ENCODE measurements at places on chromosomes 1 and 21. TPM values are rescaled to one million over a fixed set of nuclear protein-coding genes. Genes with fewer than 3 reads are reported as not detected.
A peak's percentile ranks its signal among the peaks of the same experiment; 100 is the strongest.

The TNFRSF4 gene
- total RNA-seq, result not detected

The OR2T29 gene
- total RNA-seq, result not detected

The SHISA4 gene
- 12.1 TPM for total RNA-seq

The LCE1D gene
- total RNA-seq, result not detected

The LIPI gene
- not detected for total RNA-seq

The GJA5 gene
- 37.3 TPM for total RNA-seq

The MCOLN2 gene
- 7.6 TPM for total RNA-seq

The IGSF3 gene
- 1.7 TPM for total RNA-seq

The EXTL1 gene
- 0.05 TPM for total RNA-seq

The CD53 gene
- total RNA-seq, result not detected

The SPTA1 gene
- 1.1 TPM for total RNA-seq

- DNase-seq, result no peak
These were observed 100.6 kb upstream of the RUNX1 start for GRCh38 chr21:35149698-35150097.

- DNase-seq, result no peak
These were observed 3.5 kb downstream of the SH3BGRL3 start for GRCh38 chr1:26283279-26283853.

GRCh38 chr1:23695667-23696066 is 4.1 kb downstream of the RPL11 start:
- DNase-seq, result no peak

GRCh38 chr1:174938281-174939007 is 61.3 kb upstream of the CACYBP start:
- no peak for DNase-seq

GRCh38 chr1:168963601-168964000 is 142.9 kb upstream of the ATP1B1 start:
- no peak for DNase-seq

DNA sequence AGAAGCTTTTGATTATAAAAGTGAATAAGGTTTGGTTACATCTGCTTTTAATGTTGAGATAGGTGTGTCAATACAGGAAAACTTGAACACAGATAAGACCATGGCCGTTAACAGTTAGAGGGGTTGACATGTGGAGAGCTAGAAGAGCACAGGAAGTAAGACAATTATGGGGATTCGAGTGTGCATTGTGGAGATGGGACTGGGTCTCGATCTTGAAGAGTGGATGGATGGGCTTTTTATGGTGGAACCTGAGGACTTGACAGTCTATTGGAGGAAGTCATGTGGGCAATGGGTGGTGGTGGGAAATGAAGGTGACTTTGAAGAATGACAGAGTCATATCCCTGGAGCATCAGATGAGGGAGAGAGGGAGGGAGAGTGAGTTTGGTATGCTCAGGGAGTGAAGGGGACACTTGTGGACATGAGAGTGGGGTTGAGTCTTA is 12.1 kb downstream of the DYRK1A start:
- no peak for DNase-seq

GRCh38 chr1:110056776-110057175 is 13.7 kb downstream of the ALX3 start:
- DNase-seq, result no peak

DNA sequence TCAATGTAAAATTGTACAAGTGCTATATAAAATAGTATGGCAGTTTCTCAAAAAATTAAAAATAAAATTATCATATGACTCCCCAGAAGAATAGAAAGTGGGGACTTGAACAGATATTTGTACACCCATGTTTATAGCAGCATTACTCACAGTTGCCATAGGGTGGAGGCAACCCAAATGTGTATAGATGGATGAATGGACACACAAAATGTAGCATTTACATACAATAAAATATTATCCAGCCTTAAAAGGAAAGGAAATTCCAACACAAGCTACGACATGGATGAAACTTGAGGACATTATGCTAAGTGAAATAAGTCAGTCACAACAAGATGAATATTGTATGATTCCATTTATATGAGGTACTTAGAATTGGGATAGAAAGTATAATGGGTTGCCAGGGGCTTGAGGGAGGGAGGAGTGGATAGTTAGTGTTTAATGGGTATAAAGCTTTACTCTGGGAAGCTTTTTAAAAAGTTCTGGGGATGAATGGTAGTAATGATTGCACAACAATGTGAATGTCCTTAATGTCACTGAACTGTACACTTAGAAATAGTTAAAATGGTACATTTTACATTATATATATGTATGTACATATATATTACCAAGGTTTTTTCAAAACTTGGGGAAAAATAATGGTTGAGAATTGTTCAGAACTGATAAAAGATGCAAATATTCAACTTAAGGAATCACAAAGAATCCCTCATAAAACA is 53.0 kb upstream of the ADORA3 start:
- no peak for DNase-seq

GRCh38 chr21:46424039-46424591 is 34.6 kb upstream of the DIP2A start:
- no peak for DNase-seq

DNA sequence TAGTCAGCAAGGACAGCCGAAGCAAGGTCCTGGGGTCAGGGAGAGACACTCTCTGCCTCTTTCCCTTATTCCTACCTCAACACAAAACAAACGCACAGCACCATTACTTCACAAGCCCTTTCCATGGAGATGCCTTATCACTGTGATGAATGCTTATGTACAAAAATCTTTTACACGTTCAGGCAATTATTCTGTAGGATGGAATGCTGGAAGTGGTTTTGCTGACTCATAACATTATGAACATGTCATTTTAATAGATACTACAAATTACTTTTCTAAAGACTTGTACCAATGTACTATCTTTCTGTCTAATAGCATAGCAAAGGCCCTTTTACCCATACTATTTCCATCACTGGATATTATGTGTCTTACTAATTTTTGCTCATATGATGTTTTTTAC is 98.4 kb downstream of the TTLL7 start:
- DNase-seq, result no peak

- DNase-seq, result no peak
These were observed 22.5 kb downstream of the TNFRSF1B start for GRCh38 chr1:12189328-12189682.

DNA sequence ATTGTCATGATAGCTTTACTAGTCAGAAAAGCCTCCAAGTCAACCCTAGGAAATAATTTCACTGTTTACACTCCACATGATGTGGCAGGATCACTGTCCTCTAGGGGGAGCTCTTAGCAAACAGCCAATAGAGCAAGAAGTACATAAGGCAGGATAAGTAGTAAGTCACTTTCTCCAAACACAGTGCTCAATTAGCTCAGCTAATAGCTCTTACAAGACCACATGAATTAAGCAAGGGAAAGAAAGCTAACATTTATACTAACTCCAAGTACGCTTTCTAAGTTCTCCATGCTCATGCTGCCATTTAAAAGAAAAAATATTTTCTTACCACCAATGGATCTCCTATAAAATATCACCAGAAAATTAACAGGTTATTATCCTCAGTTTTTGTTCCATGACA is 66.9 kb upstream of the LRIF1 start:
- peak; percentile 44 for DNase-seq

GRCh38 chr1:174914991-174915390 is 84.8 kb upstream of the CACYBP start:
- no peak for DNase-seq

GRCh38 chr21:29645666-29646553 is 293.9 kb downstream of the GRIK1 start:
- DNase-seq, result no peak

DNA sequence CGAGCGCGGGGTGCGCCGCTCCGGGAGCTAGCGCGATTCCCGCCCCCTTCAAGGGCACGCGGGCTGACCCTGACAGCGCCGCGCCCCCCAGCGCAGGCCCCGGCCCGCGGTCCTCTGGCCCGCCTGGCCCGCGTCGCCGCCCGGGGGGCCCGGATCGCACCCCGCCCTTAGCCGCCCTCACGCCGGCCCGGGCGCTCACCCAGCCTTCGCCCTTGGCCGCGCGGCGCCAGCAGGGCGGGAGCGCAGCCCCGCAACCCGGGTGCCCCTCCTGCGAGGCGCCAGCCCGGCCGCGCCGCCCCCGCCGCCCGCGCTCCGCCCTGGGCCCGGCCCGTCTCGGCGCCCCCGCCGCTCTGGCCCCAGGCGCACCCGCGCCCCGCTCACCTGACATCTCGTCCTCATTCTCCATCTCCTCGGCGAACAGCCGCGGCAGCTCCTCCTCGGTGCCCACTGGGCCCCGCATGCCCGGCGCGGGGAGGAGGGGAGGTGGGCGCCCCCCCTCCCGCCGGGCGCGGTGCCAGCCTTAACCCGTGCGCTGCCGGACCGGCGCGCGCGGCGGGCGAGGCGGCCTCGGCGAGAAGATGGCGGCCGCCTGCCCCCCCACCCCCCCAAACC is 451 bp downstream of the CHD5 start:
- DNase-seq, result no peak

- no peak for DNase-seq
These were observed 31.9 kb upstream of the LYPD8 start for GRCh38 chr1:248787430-248787829.

- DNase-seq, result peak; percentile 56
These were observed at the start of gene ARHGEF16 for GRCh38 chr1:3453891-3454810. ARHGEF16 (plus strand) TSS chr1:3454665; CDS start chr1:3463085, 8,420 bp downstream.

DNA sequence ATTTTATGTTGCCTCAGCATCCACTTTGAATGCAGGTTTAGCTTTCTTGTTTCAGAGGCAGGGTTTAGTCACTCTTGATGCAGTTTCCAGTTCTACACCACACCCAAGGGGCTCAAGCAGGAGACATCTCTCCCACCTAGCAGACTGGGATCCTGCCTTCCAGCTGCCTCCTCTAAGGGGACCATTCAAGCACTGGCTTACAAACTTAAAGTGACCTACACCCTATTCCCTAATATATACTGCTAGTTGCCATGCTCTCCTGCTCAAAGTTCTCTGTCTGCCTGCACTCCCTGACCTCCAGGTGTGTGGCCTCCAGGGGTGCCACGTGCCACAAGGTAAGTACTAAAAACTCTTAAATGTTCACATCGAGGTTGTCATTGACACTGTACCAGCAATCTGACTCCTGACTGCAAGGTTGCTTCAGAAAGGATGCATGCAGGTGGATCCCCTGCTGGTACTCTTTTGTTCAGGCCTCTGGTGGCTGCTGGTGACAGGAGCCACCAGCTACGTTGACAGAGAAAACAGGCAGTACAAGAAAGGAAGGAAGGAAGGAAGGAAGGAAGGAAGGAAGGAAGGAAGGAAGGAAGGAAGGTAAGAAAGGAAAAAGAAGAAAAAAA is 185.9 kb downstream of the COQ8A start:
- DNase-seq, result no peak

- DNase-seq, result no peak
These were observed 107.6 kb downstream of the ETS2 start for GRCh38 chr21:38913120-38913892.

DNA sequence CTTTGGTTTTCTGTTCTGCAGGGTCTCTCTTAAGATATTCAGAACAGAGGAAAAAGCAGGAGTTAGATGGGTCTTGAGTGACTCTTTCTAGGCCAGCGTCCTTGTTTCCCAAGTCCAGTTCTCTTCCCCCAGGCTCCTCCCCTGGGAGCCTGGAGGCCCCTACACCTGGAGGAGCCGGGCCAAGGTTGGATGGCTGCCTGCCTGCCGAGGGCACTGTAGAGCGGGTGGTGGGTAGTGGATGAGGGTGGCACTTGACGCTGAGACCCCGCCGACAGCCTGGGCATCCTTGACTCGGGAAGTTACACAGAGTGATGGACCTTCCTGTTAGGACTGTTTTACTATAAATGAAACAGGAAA is 17.4 kb upstream of the KANK4 start:
- no peak for DNase-seq

GRCh38 chr1:178262120-178262500 is 168.2 kb downstream of the RASAL2 start:
- DNase-seq, result peak; percentile 28

DNA sequence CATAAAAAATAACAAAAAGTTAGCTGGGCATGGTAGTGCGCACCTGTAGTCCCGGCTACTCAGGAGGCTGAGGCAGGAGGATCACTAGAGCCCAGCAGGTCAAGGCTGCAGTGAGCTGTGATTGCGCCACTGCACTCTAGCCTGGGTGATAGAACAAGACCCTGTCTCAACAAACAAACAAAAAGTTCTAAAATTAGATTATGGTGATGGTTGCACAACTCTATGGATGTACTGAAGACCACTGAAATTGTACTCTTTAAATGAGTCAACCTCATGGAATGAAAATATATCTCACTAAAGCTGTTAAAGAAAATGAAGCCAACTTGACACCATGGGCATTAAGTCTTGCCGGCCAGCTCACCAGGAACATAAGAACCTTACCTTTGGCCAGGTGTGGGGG is 9.1 kb downstream of the MRAP start:
- no peak for DNase-seq

DNA sequence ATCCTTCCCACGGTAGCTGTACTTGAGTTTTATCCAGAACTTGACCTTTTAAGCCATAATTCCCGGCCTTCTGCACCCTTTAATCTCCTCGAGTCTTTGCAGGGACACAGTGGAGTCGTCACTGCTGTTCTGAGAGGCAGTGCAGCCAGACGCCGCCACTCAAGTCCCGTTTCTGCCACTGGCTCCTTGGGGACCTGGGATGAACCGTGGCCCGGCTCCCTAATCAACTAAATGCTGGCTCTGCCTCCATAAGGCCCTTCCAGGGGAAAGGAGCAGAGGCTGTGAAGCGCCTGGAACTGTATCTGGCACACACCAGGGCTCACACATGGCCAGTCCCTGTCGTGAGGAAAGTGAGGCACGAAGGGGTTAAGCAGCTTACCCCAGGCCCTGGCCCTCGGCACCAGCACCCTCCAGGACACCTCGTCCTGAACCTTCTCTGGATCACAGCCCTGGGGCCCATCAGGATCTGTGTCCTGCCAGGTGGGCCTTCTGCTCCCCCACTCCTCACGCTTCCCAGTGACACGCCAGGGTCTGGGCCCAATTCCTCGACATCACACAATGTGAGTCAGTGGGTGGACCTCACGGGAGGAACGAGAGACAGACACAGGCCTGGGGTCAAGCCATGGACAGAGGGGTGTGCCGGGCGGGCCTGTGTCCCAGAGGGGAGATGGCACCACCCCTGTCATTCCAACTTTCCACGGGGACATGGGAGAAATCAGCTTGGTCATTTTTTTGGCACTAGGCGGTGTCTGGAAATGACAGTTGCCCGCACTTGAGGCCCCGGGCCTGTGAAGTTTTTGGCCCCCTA is 23.5 kb upstream of the C1orf174 start:
- DNase-seq, result no peak

Measured in NCI-H460 (cell line).